NCI-H1694 treated with DMSO at 0.1 percent for 48 hours (cell line): ENCODE measurements at places on chromosomes 11 and 22.

GRCh38 chr11:6472934-6473333 is 807 bp downstream of the TRIM3 start:
- no peak for DNase-seq

GRCh38 chr11:64593156-64594105 is 2.4 kb downstream of the SLC22A12 start:
- no peak for DNase-seq

GRCh38 chr11:70594606-70595005 is 196.3 kb downstream of the CTTN start:
- DNase-seq, result no peak

GRCh38 chr11:116691771-116692177 is 81.0 kb downstream of the BUD13 start:
- no peak for DNase-seq

- DNase-seq, result no peak
These were observed 7.1 kb downstream of the LARGE1 start for GRCh38 chr22:33913188-33913587.

DNA sequence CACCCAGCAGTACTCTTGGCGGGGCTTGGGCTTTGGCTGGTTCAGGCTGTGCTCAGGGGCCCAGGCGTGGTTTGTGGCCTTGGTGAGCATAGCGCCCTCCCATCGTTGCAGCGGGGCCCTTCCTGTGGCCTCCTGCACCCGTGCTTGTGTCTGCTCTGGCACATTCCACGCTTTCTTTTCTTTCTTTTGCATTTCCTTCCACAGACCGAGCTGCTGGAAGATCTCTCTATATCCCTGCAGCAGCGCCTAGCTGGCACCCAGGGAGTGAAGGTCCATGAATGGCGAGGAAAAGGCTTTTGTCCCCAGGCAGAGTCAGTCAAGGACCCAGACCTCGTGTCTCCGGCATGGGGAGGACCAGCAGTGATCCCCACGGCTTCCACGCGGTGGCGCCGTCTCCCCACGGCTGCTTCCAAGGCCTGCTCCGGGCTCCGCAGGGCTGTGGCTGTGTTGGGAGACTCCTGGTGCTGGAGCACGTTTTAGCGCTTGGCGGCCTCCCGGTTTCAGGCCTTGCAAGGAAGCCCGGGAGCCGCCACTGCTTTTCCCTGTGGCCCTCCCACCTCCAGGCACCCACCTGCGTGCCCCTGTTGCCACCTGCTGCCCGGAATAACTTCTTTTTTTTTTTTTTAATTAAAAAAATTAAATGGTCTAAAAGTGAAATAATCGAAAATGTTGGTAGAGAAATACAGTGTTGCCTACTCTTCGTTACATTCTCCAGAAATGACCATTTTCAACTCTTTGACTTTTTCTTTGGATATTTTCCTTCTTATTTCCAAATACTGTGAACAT is 28.5 kb downstream of the GLB1L2 start:
- peak; percentile 23 for DNase-seq

DNA sequence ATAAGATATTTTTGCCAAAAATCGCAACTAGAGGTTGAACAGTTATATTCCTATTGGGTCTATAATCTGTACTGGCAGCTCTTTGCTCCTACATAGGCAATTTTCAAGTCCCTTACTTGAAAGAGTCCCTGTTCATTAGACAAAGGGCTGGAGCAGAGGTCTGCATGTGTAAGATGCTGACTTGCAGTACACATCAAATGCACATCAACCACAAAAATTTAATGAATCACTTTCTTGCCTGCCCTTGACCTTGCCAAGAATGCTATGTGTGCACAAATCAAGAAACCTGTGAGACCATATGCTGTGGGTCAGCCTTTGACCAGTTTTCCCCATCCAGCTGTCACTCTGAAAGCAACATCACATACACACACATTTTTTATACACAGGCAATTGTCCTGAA is 661.5 kb downstream of the LRRC4C start:
- DNase-seq, result no peak

DNA sequence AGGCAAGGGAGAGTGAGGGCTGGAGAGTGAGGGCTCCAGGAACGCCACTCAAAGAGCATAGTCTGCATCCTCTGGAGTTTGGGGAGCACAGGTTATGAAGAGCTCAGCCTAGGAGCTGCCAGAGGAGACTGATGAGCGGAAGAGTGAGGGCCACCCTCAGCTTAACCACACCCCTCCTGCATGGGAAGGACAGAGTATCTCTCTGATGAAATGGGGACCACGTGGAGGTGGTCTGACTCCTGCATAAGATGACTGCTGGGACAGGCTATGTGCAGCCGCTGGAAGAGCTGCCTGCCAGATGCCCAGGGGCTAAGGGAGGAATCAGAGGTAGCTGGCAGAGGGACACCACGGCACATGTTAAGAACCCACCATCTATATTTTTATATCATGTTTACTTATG is 162.9 kb upstream of the POU2AF2 start:
- no peak for DNase-seq

DNA sequence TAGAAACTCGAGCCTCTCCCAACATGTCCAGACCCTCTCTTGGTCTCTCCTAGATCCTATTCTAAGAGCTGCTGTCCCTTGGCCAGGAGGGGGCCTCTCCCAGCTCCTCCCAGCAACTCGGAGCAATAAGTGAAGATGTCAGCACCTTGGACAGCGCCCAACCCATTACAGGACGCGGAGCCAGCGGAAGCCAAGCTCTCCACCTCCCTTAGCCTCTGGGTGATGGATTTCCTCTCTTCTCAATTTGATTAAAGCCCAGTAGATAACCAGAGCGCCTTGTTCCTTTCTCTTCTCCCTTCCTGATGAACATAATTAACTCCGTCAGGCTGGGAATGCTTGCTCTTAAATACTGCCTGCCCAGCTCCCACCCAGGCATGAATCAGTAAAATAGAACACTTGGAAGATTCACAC is 26.2 kb upstream of the TPBGL start:
- DNase-seq, result no peak

- no peak for DNase-seq
These were observed 229.5 kb downstream of the METTL15 start for GRCh38 chr11:28337701-28338100.

GRCh38 chr11:73995731-73996130 is 13.1 kb upstream of the UCP2 start:
- no peak for DNase-seq

DNA sequence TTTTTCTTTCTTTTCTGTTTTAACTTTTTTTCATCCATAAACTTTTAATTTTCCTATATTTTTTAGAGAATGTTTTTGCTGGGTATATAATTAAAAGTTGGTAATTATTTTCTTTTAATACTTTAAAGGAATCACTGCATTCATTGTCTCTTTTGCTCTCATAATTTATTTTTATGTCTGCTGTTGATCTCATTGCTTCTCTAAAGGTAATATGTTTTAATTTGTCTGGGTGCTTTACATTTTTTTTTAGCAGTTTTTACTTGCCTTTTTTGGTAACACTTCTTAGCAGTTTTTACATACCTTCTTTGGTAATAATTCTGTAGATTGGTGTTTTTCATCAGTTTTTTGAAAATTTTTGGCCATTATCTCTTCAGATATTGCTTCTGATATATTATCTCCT is 89.4 kb upstream of the BMAL1 start:
- DNase-seq, result no peak

DNA sequence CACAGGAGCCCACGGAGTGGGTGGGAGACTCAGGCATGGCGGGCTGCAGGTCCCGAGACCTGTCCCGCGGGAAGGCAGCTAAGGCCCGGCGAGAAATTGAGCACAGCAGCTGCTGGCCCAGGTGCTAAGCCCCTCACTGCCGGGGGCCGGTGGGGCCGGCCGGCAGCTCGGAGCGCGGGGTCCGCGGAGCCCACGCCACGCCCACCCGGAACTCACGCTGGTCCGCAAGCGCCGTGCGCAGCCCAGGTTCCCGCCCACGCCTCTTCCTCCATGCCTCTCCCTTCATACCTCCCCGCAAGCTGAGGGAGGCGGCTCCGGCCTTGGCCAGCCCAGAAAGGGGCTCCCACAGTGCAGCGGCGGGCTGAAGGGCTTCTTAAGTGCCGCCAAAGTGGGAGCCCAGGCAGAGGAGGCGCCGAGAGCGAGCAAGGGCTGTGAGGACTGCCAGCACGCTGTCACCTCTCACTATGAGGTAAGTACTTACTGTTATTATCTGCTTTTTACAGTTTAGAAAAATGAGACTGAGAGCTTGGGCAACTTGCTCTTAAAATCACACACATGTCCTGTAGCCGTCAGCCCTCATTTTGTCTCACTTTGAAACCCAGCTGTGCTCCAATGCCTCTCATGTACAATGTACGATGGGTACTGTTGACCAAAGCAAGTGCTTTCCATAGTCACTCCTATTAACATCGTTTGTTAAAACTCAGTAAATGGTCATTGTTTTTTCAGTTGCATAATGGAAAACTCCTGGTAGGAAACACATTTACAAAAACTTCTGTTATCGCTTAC is 12.2 kb upstream of the OR10D3 start:
- no peak for DNase-seq

DNA sequence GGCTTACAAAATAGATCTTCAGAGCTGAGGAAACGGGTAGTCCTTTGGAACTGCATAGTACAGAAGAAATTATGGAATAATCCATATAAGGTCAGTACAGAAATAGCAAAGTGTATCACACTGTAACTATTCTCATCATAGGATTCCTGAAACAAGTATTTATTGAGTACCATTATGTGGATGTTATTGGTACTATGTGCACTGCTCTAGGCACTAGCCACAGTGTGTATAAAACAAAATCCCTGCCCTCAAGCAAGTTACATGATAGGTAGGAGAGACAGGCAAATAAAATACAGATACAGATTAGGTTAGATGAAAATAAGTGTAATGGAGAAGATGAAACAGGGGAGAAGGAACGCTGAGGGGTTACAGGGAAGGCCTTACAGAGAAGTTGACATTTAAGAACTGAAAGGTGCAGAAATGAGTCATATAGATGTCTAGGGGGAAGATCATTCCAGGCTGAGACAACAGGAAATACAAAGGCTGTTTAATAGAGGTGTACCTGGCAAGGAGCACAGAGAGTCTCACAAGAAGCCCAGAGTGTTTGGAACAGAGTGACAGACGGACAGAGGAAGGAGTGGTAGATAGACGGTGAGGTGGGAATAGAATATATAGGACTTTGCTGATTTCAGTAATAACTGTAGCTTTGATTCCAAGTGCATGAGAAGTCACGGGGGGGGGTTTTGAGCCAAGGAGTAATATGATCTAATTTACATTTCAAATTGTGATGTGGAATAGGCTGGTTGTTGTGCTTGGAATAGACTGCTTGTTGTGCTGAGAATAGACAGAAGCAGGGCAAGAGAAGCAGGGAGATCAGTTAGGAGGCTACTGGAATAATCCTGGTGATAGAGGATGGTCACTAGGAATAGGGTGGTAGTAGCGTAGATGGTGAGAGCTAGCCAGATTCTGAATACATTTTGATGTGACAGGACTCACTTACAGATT is 13.7 kb downstream of the RNF141 start:
- DNase-seq, result no peak

GRCh38 chr11:131449036-131450019 is 78.9 kb downstream of the NTM start:
- DNase-seq, result no peak

- DNase-seq, result peak; percentile 98
These were observed 11.2 kb upstream of the MALAT1 start for GRCh38 chr11:65487467-65488272.

DNA sequence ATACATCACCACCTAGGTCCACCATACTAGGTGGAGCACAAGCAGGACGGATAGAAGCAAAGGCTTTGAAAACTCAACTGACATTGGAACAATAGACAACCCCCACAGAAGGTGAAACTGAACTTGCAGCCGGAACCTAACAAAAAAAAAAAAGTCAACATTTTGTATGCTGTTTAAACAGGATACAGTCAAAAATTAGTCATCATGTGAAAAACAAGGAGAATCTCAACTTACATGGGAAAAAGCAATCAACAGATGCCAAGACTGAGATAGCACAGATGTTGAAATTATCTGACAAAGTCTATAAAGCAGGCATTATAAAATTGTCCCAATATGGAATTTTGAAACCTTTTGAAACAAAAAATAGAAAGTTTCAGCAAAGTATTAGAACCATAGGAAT is 123.8 kb downstream of the RAB38 start:
- DNase-seq, result no peak

- no peak for DNase-seq
These were observed 26.7 kb downstream of the SVIP start for GRCh38 chr11:22802861-22803260.

DNA sequence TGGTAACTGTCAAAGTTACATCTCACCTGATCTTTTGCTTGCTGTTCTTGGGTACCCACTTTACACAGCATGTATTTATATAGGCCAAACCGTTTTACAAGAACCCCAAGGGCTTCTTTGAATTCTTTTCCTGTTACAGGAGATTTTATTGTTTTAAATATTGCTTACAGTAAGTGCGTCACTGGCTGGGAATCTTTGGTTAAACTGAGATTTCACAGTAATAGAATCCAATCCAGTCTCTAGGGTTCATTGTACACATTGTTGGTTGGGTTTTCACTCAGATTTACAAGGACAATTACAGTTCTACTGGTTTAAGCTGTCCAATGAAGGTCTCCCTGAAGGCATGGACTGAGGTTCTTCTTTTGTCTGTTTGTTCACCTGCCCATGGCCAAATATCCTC is 171.7 kb downstream of the INSC start:
- DNase-seq, result no peak

DNA sequence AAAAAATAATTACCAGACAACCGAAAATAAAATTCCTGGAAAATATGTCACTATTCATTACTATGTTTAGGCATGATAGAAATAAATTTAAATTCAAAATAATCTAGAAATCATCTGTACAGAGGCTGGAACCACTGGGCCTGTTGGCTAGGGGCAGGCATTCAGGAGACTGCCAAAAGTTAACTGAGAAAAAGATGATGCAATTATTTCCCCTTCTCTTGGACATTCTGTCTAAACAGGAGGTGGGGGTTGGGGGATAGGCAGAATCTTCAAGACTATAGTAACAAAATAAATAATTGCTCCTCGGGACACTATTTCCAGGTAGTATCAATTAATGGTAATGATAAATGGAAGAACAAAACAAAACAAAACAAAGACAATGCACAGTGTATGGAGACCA is 14.1 kb downstream of the BTBD10 start:
- no peak for DNase-seq

GRCh38 chr11:123429913-123430720 is at the start of gene GRAMD1B:
TSS of gene GRAMD1B (plus strand) at chr11:123430269. CDS start at chr11:123430793, 524 bp downstream.
- no peak for DNase-seq

- DNase-seq, result no peak
These were observed 12.0 kb downstream of the OR5B21 start for GRCh38 chr11:58495906-58496305.

- peak; percentile 90 for DNase-seq
These were observed 24.6 kb upstream of the ACER3 start for GRCh38 chr11:76835928-76836612.
